ENCODE measurements at places on chromosomes 13 and 19.
A peak's percentile ranks its signal among the peaks of the same experiment; 100 is the strongest.

DNA sequence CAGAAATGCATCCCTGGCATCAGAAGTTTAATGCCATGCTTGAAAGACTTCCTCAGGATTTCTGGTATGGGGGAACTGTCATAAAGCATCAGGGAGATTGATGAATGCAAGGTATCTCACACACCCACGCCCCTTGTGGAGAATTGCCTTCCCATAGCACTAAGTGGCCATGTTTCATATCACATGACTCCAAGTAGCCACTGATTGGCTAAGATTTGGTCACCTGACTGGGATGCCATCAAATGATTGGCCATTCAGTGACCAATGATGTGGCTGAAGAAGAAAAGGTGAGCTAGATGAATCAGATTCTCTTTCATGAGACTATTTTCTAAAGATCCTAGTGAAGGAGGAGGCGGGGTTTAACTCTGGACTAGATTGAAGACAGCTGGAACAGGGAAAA is 7.3 kb downstream of the KLK8 start:
- DNase-seq = no peak

- DNase-seq = no peak
Observed at GRCh38 chr13:39870197-39870747, 214.8 kb downstream of the COG6 start.

DNA sequence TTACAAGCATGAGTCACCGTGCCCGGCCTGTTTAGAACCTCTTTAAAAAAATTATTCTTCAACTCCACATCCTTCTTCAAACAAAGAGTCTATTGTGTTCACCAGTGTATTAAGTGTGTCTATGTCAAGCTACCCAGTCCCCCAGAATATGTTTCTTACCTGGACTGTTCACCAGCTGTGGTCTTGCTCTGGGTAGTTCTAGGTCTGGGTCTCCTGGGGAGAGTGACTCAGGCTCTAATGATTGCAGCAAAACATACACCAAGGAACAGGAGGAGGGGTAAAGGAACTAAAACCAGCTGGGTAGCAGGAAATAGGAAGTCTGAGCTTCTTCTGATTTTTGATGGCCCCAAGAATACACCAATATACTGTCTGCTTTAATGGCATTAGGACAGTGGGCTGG is at the start of gene FPR1:
Gene FPR1 (minus strand): TSS at position 224 of the 400 bp plus-strand sequence. CDS start 4,884 bp downstream, outside the sequence.
- DNase-seq = no peak

DNA sequence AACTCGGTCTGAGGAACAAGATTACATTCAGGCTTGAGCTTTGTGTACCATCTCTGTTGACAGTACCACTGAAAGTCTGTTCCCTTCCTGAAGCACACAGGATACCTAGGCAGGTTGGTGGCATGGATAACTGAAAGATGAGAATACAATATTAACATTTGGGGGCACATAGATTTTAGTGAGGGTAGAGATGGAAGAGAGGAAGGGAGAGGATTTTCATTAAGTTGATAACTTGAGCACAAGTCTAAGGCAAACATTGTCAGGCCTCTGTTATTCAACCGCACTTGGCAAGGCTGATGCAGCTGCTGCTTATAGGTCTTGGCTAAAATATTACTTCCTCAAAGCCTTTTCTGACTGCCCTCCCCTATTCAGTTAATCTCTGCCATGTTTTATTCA is 10.9 kb downstream of the MIR17HG start:
- no peak for DNase-seq

- peak; percentile 55 for DNase-seq
Observed at GRCh38 chr19:38665950-38666662, 18.7 kb downstream of the ACTN4 start.

GRCh38 chr13:113854238-113855011 is 9.5 kb downstream of the GAS6 start:
- peak; percentile 61 for DNase-seq

GRCh38 chr13:68551701-68552522 is 1321.8 kb upstream of the PCDH9 start:
- no peak for DNase-seq

GRCh38 chr13:90806016-90806615 is 541.4 kb upstream of the MIR17HG start:
- DNase-seq = no peak

- no peak for DNase-seq
Observed at GRCh38 chr13:108444448-108444847, 174.9 kb downstream of the TNFSF13B start.

All from heart right ventricle (tissue), 16 donors.